Panc1 (cell line): ENCODE measurements at places on chromosomes 3 and 15.

- no peak overlapping the region for H3K4me3 ChIP-seq
- no peak for DNase-seq
- no peaks in the 10 kb centered on the region for H3K36me3 ChIP-seq
- H3K27me3 ChIP-seq: no peaks in the 10 kb centered on the region; the same call in 1 of the 2 replicates
- no peak overlapping the region for H3K27ac ChIP-seq
These were observed 95.5 kb downstream of the ST6GAL1 start for GRCh38 chr3:187025656-187026316.

- H3K36me3 ChIP-seq: no peaks in the 10 kb centered on the region
- peaks cover 4% of the 10 kb centered on the region for H3K27me3 ChIP-seq
- DNase-seq: no peak
- H3K4me3 ChIP-seq: no peak overlapping the region
These were observed 183.2 kb downstream of the GAP43 start for GRCh38 chr3:115806501-115806900.

- peaks cover 25% of the 10 kb centered on the region for H3K4me1 ChIP-seq
These were observed 408 bp downstream of the WDR82 start for GRCh38 chr3:52277972-52278509.

- H3K4me3 ChIP-seq: no peak overlapping the region
- H3K4me1 ChIP-seq: no peaks in the 10 kb centered on the region
These were observed 136.8 kb upstream of the ACP3 start for GRCh38 chr3:132180337-132180791.

DNA sequence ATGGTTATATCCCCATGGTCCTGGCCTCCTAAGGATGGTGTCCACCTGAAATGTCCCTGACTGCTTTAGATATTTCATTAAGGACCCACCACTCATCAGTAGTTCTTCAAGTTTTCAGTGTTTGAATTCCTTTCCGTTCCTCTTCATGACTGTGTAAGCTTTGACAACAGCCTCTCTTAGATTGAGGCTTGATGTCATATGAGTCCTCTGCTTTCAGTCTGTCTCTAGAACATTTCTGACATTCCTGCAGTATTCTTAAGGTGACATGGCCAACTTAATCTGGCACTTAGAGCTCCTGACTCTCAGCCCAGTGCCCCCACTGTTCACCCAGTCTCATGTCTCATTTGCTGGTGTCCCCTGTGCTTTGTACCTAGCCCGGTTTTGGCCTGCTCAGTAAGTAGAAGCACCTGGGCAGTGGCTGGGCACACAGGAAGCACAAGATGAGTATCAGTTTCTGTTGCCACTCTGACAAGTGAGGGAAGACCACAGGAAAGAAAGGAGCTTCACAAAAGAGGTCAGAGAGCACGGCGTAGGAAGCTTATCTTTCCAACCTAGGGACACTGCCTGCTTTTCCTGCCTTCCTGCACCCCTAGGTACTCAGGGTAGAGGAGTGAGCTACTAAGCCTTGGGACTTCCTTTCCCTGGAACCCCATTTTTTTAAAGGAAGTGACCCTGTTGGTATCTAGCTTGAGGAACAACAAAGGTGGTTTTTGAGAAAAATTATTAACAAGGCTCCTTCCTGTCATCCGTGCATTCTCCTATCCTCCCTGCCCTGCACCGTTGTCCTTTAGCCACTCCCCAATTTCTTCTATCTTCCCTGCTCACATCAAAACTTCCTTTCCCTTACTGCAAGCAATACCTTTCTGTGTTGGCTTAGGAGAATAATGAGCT, 103.1 kb downstream of the KLHL25 start:
- H3K4me1 ChIP-seq: no peaks in the 10 kb centered on the region
- H3K36me3 ChIP-seq: peaks cover 8% of the 10 kb centered on the region
- no peaks in the 10 kb centered on the region for H3K27me3 ChIP-seq
- no peak overlapping the region for H3K4me3 ChIP-seq
- no peak for DNase-seq
- H3K27ac ChIP-seq: no peak overlapping the region

DNA sequence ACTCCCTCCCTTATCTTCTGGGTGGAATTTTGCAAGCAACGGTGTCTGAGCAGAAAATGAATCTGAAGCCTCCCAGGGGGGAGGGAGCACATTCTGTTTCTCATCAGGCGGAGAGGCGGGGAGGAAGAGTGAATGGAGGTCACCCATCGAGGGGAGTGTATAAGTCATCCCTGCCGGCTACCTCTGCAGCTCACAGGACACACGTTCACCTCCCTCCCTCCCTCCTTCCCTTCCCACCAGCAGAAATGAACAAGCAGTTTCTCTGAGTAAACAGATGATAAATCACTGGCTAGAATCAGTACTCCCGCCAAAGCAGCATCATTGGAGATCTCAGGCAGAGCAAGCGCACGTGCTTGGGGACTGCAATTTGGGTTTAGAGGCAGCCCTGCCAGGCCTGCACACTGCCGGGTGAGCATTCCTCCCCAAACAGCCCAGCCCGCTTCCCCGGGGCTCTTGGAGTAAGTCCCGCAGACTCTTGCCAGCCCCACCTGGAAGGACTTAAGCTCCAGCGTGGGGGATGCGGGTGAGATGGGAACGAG, 38.3 kb downstream of the CPN2 start:
- DNase-seq: no peak
- no peaks in the 10 kb centered on the region for H3K27me3 ChIP-seq
- H3K36me3 ChIP-seq: no peaks in the 10 kb centered on the region
- no peak overlapping the region for H3K4me3 ChIP-seq
- H3K27ac ChIP-seq: no peak overlapping the region

GRCh38 chr15:46307746-46308145, 672.9 kb downstream of the SQOR start:
- no peak for DNase-seq
- H3K27me3 ChIP-seq: no peaks in the 10 kb centered on the region
- H3K4me1 ChIP-seq: no peaks in the 10 kb centered on the region
- H3K4me3 ChIP-seq: no peak overlapping the region
- no peak overlapping the region for H3K27ac ChIP-seq
- H3K36me3 ChIP-seq: no peaks in the 10 kb centered on the region

- H3K27ac ChIP-seq: no peak overlapping the region
- H3K27me3 ChIP-seq: no peaks in the 10 kb centered on the region
- no peaks in the 10 kb centered on the region for H3K36me3 ChIP-seq
- H3K4me3 ChIP-seq: no peak overlapping the region
- H3K4me1 ChIP-seq: no peaks in the 10 kb centered on the region
- no peak for DNase-seq
These were observed 273.1 kb downstream of the FOXP1 start for GRCh38 chr3:71310359-71310979.

GRCh38 chr15:73605759-73606436, 27.3 kb downstream of the NPTN start:
- no peak overlapping the region for H3K4me3 ChIP-seq
- no peak overlapping the region for H3K27ac ChIP-seq
- H3K27me3 ChIP-seq: no peaks in the 10 kb centered on the region
- no peaks in the 10 kb centered on the region for H3K36me3 ChIP-seq

DNA sequence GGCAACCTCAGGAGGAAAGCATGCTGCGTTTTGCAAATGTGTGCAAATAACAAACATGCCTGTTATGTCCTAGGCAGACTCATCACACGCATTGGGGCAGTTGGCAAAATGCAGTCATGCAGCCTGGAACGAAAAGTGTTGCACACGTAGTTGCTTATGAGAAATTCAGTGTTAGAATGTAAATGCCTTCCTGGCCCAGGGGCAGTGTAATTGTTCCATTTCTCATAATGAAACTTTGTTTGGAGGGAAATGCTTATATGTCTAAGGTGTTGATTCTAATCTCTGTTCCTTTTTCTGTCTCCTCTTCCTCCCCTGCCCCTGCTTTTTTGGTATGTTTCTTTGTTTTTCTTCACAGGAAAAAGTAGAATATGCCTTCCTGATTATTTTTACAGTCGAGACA, 156.0 kb downstream of the CACNA1D start:
- no peaks in the 10 kb centered on the region for H3K36me3 ChIP-seq
- no peak for DNase-seq
- H3K4me3 ChIP-seq: no peak overlapping the region
- H3K27ac ChIP-seq: no peak overlapping the region

- peak within 1 kb of the TSS; percentile 56 for H3K4me3 ChIP-seq
- DNase-seq: no peak
- peaks cover 23% of the 10 kb centered on the region for H3K27me3 ChIP-seq
- H3K36me3 ChIP-seq: no peaks in the 10 kb centered on the region
These were observed at the start of gene KBTBD12 for GRCh38 chr3:127915115-127915936. KBTBD12 (plus strand) TSS chr3:127915232; CDS start chr3:127923062, 7,830 bp downstream.

DNA sequence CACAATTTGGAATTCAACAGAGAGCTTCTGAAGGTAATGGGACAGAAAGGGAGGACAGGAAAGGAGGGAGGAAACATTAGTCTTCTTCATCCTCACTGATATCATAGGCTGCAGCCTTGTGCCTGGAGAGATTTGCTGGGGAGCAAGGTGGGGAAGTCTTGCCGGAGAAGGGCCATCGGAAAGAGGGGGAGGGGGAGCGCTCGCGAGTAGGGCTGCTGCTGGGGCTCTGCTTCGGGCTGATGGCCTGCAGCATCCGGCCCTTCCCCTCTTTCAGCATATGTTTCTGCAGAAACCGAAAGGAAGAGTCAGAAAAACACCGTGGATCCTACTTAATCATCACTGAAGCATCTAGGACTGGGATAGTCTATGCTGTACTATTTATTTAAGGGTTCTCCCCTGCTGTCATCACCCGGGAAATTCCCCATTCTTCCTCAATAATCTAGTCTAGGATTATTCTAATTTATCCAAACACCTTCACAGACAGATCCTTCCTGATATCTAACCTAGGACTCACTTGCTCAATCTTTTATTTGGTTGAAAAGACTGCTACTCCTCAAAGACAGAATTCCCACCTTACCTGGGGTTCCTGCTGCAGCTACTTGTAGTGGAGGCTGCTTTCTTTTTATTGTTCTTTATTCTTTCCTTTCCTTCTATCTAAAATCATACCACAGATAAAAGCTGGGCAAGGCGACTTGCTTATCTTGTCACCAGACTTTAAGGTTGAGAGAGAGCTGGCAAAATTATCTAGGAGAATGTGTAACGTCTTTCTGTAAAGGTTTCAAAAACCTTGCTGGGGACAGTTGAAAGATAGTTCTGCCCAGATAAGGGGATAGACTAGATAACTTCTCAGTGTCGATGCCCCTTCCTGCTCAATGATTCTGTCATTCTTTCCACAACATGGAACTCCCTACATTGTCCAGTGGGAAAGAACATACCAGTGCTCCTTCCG, 22.6 kb downstream of the SLC51A start:
- H3K36me3 ChIP-seq: peaks cover 28% of the 10 kb centered on the region
- H3K27me3 ChIP-seq: no peaks in the 10 kb centered on the region
- H3K27ac ChIP-seq: no peak overlapping the region
- no peak overlapping the region for H3K4me3 ChIP-seq
- H3K4me1 ChIP-seq: no peaks in the 10 kb centered on the region

- no peak for DNase-seq
- H3K4me3 ChIP-seq: no peak overlapping the region
- no peaks in the 10 kb centered on the region for H3K27me3 ChIP-seq
- H3K27ac ChIP-seq: no peak overlapping the region
These were observed 12.4 kb upstream of the CACNA2D2 start for GRCh38 chr3:50515565-50516439.

GRCh38 chr3:71805199-71805598, 20.3 kb upstream of the PROK2 start:
- H3K36me3 ChIP-seq: no peaks in the 10 kb centered on the region
- no peak for DNase-seq
- H3K27ac ChIP-seq: no peak overlapping the region
- H3K4me1 ChIP-seq: no peaks in the 10 kb centered on the region
- no peak overlapping the region for H3K4me3 ChIP-seq
- no peaks in the 10 kb centered on the region for H3K27me3 ChIP-seq

GRCh38 chr3:40070816-40071215, 238.7 kb upstream of the EIF1B start:
- no peaks in the 10 kb centered on the region for H3K4me1 ChIP-seq
- H3K27ac ChIP-seq: no peak overlapping the region
- no peaks in the 10 kb centered on the region for H3K27me3 ChIP-seq
- no peaks in the 10 kb centered on the region for H3K36me3 ChIP-seq
- H3K4me3 ChIP-seq: no peak overlapping the region
- no peak for DNase-seq

DNA sequence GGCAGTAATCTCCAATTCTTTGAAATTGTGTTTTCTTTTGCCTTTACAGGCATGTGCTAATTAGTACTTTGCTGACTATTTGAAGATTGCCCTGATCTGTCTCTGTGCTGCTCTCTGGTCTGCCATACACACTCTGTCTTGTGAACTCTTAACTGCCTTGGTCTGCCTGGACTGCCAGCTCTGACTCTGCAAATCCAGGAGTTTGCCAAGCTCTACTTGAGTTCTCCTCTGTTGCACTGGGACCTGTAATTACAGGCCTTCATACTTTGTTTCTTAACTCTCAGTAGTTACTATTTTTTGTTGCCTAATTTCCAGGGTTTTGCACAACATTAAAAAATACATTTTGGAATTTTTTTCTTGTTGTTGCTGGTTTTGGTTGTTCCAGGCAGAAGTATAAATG, 155.0 kb downstream of the RSRC1 start:
- H3K27me3 ChIP-seq: no peaks in the 10 kb centered on the region
- no peak for DNase-seq
- no peaks in the 10 kb centered on the region for H3K4me1 ChIP-seq
- H3K36me3 ChIP-seq: no peaks in the 10 kb centered on the region
- no peak overlapping the region for H3K27ac ChIP-seq
- no peak overlapping the region for H3K4me3 ChIP-seq

DNA sequence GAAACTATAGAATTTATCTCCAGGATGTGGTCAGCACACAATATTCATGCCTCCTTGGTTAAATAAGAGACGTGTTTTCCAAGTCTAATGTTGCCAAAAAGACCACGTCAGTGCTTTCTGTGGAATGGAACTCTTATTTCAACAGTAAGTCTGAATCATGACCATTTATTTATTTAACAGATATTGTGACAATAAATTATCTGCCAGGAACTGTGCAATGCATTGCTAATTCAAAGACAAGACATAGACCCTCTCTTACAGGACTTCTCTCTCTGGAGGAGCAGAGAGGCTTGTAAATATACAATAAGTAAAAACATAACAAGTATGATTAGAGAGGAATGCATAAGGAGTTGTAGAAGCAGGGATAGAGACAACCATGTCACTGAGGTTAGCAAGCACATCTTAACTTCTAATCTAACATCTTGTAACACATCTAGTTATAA, 227.5 kb downstream of the DTWD1 start:
- no peaks in the 10 kb centered on the region for H3K4me1 ChIP-seq
- H3K4me3 ChIP-seq: no peak overlapping the region
- no peaks in the 10 kb centered on the region for H3K27me3 ChIP-seq
- peak; percentile 79 for DNase-seq
- H3K27ac ChIP-seq: no peak overlapping the region

- no peaks in the 10 kb centered on the region for H3K27me3 ChIP-seq
- peaks cover 27% of the 10 kb centered on the region for H3K4me1 ChIP-seq
- DNase-seq: no peak
These were observed 184.9 kb downstream of the FAM43A start for GRCh38 chr3:194870394-194871110.

DNA sequence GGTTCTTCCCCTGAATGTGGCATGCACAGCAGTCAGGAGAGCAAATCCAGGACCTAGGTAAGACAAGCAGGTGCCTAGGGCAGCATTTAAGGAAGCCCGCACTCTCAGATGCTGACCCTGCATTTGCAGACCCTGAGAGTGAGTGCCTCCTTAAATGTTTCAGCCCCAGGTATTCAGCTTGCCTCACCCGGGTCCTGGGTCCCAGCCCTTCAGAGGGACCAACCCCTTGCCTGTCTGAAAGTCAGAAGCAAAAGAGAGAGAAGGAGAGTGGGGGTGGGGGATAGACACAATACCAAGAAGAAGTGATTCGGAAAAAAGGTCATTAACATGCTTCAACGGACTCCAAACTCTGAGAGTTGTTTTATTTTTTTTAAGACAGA, 75.0 kb downstream of the MEGF11 start:
- no peak overlapping the region for H3K27ac ChIP-seq
- H3K4me3 ChIP-seq: no peak overlapping the region
- peaks cover 18% of the 10 kb centered on the region for H3K27me3 ChIP-seq
- no peaks in the 10 kb centered on the region for H3K4me1 ChIP-seq
- no peaks in the 10 kb centered on the region for H3K36me3 ChIP-seq

GRCh38 chr15:61871926-61872522, 188.2 kb downstream of the VPS13C start:
- no peaks in the 10 kb centered on the region for H3K4me1 ChIP-seq
- DNase-seq: no peak
- H3K36me3 ChIP-seq: peaks cover 4% of the 10 kb centered on the region; the same call in 1 of the 2 replicates
- no peak overlapping the region for H3K27ac ChIP-seq
